ENCODE measurements at places on chromosomes 3 and 15.

DNA sequence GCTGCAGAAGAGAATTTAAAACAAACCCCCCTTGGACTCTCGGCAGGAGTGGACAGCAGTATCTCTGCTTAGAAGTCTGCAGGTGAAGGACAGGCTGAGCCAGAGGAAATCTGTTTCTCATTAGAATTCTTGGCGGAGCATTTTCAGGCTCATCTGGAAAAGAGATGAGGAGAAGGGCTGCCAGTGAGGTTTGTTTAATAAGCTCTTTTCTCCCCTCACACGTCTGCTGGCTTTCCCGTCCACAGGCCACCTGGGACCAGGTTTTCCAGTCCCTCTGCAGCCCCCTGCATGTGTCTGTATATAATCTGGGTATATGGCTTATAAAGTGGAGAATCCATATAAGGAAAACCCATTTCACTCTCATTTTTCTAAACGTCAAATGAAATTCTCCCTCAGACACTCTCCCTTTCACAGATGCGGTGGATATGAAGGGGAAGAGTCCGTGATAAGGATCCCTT is 155.4 kb upstream of the TPM1 start:
- DNase-seq: no peak

GRCh38 chr3:25542492-25543039 is 114.5 kb downstream of the RARB start:
- no peak for DNase-seq

- no peak for DNase-seq
Measured at GRCh38 chr15:69893863-69894262, 203.9 kb downstream of the TLE3 start.

DNA sequence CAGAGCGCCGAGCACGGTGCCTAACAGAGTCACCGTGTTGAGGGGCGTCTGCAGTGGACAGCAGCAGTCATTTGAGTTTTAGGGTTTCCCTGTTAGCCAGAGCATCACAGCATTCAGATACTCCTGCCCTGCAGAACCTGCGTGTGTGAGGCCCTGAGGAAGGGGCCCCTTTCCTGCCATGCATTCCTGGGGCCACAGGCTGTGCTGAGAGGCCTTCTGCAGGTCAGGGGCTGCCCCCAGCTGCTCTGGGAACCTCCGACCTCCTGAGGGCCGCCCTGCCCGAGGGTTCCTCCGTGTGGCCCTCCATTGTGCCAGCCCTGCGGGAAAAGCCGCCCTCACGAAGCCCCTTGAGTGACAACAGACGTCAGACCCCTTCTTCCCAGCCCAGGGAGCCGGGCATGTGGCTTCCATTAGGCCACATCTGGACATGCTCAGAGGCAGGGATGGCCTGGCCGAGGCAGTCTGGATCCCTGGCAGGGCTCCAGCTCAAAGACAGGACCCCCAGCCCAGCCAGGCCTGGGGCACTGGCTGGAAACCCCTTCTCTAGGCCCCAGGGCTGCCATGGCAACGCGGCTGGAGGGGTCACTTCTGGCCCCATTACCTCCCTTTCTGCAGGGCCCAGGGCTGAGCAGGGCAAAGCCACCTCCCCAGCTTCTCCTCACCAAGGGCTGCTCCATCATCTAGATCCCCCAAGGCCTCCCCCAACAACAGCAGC is 25.3 kb downstream of the FBLN2 start:
- DNase-seq: no peak

- DNase-seq: no peak
Measured at GRCh38 chr3:40009991-40010390, 200.6 kb downstream of the MYRIP start.

DNA sequence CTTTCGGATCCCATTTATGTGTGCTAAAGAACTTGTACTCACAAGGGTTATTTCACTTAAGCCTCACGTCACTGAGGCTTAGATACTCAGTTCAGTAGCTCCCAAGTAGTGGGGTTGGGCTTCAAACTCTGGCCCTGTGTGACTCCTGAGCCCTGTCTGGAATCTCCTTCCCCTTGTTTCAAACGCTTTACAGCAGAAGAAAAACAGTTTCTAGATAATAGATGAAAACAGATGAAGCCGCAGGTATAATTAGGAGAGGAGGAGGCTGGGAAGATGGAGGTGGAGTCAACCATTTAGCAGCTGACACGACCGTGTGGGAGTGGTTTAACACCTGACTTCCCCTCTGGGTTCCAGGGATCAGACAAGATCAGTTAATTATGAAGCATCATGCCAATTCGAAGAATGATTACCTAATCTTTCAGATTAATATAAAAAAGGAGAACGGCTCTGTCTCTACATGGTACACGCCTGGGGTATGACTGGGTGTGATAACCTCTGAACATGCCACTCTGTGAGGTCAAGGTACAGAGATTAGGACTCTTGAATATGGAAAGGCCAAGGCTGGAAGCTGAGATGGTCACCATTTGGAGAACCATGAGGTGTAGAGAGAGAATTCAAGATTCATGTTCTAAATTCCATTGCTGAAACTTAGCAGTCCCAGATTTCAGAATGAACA is 31.1 kb downstream of the TPM1 start:
- DNase-seq: no peak

GRCh38 chr3:71515636-71516365 is 67.7 kb downstream of the FOXP1 start:
- DNase-seq: no peak

GRCh38 chr15:40923551-40923950 is 5.6 kb upstream of the DLL4 start:
- no peak for DNase-seq

GRCh38 chr3:2247831-2248230 is 149.2 kb downstream of the CNTN4 start:
- no peak for DNase-seq

DNA sequence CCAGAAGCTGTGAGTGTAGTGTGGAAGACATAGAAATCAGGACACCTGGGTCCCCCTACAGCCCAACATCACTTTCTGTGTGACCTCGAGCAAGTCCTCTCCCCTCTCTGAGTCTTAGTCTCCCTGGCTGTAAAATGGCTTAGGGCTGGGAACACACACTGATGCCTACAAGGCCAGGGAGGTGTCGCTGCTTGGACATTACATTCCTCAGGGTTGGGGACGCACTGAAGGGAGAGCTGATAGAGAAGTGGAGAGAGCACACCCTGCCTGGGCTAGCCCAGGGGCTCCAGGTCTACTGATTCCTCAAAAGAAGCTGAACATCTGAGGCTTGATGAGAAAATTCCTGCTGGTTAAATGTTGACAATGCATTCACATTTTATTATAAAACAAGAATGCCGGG is 6.3 kb upstream of the ALAS1 start:
- DNase-seq: no peak

DNA sequence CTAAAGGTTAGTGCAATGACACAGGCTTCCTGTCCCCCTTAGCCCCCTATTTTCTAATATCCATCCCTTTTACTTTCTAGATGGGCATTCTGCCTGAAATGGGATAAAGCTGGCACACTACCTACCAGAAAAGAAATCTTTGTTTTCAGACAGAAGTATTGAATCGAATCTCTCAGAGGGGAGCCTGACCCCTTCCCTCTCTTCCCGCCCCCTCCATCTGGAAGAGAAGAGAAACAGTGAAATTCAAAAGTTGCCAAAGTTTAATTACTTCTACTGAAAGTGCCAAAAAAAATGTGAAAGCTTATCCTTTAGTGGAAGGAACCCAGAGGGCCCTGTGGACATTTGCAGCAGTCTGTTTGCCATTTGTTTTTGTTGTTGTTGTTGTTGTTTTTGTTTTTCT is 523.8 kb downstream of the AGBL1 start:
- DNase-seq: no peak

DNA sequence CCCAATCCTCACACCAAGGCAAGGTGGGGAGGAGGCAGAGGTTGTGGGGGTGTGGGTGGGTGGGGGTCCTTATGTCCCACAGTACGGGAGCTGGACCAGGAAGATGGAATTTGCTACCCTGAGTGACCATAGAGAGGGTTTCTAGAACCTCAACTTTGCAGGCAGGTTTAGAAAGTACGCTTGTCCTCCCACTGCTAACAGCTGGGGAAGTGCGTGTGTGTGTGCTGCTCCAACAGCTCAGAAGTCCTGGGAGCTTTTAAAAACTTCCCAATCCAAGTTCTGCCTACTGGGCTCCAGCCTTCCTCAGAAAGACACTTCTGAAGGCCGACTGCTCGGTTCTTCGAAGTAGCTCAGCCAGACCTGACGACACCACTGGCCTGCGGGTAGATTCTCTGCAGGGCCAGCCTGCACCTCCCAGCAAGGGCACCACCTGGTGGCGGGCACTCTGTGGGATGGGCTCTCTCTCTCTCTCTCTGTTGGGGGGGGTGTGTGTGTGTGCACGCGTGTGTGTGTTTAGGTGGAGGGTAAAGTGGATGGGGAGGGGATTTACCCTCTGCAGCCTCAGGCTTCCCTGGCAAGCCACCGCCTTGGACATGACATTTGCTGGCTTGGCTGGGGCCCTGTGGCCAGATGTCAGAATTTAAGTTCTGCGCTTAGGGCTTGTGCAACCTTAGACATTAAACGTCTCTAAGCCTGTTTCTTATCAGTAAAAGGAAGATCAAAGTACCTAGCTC is 15.6 kb downstream of the TMEM158 start:
- peak; percentile 72 for DNase-seq

DNA sequence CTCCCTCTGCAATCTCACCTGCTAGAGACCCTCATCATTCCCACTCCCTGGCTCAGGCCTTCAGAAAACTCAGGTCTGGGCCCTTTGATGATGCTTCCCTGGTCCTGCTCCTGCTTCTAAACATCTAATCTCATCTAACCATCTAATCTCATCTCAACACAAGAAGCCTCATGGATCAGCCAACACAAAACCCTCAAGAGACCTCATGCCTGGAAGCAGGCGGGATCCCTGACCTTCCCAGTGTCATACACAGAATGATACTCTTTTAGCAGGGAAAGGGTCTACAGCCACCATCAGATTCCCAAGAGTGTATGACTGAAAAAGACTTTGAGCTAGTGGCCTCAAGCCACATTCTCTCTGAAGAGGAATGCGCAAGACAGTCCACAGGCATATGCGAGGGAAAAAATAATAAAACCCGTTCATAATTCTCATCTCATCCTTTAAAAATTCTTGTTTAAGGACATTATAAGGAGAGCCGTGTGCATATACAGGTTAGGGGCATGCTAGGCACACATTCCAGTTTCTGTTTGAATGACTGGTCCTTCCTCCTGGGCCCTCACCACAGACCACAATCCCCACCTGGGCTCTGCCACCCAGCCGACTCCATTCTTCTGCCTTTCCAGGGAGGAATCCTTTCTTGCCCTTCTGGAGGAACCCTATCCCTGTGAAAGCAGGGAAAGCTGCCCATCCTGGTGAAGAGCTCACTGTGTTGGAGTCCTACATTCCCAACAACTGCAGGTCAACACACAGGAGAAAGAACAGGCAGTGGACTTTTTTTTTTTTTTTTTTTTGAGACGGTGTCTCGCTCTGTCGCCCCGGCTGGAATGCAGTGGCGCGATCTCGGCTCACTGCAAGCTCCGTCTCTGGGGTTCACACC is 2.2 kb downstream of the ZXDC start:
- DNase-seq: no peak

DNA sequence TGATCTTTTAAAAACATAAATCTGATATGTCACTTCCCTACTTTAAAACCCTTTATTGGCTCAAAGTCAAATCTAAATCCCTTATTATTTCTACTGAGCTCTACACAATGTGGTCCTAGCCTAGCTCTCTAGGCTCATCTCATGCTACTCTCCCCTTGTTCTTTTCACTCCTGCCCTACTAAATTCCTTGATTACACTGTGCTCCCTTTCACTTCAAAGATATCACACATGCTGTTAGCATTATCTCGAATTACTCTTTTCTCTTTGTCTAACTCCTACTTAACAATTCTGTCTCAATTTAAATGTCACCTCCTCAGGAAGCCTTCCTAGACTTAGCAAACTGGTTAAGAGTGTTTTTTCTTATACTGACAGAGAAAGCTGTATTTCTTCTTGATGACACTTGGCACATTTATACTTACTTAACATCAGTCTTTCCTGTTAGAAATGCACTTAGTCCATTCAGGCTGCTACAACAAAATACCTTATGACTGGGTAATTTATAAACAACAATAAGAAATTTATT is 102.0 kb downstream of the SCAPER start:
- DNase-seq: no peak

GRCh38 chr3:73674280-73674679 is 49.5 kb upstream of the PDZRN3 start:
- DNase-seq: no peak

- DNase-seq: no peak
Measured at GRCh38 chr3:167772992-167773391, 37.5 kb downstream of the SERPINI1 start.

- no peak for DNase-seq
Measured at GRCh38 chr3:16121391-16121790, 53.1 kb upstream of the GALNT15 start.

- no peak for DNase-seq
Measured at GRCh38 chr3:185316740-185317412, 46.1 kb upstream of the MAP3K13 start.

- no peak for DNase-seq
Measured at GRCh38 chr3:182005219-182005618, 293.5 kb downstream of the SOX2 start.

GRCh38 chr3:113212150-113212843 is 940 bp downstream of the BOC start:
- no peak for DNase-seq

- DNase-seq: no peak
Measured at GRCh38 chr3:175662815-175663214, 803.7 kb downstream of the NAALADL2 start.

DNA sequence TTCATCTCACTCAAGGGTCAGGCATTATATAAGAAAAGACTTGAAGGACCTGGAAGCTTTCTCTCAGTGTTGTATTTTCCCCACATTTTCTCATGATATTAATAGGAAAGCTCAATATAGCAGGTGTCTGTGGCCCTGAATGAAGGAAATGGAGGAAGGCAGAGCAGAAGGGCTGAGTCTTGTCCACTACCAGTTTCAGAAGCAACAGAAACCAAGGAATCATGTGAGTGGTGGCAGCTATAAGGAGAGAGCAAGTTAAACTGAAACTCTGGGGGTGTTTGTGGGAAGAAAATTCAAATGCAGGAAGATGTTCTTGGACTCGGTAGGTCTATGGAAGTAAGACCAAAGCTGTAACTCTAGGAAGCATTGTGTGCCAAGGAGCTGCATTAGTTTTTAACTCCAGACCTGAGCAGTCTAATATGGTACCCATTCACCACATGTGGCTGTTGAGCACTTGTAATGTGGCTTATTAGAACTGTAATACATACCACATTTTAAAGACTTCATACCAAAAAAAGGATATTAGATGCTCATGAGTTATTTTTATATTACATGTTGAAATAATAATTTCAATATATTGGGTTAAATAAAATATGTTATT is 278.8 kb upstream of the GADL1 start:
- no peak for DNase-seq

DNA sequence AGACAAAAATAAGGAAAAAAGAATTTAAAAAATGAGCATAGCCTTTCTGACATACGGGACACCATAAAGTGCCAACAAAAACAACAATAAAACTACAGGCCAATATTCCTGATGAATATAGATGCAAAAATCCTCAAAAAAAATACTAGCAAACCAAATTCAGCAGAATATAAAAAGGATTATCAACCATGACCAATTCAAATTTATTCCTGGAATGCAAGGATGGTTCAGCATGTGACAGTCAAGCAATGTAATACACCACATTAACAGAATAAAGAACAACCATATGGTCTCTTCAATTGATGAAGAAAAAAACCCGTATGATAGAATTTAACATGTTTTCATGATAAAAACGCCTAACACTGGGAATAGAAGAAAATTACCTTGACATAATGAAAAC is 341.7 kb downstream of the PYDC2 start:
- no peak for DNase-seq

- DNase-seq: no peak
Measured at GRCh38 chr3:71062952-71063772, 520.4 kb downstream of the FOXP1 start.

Data from stimulated activated CD8-positive, alpha-beta memory T cell treated with anti-CD3 and anti-CD28 coated beads, Interleukin-12 subunit alpha, Interleukin-12 subunit beta, amount 100 ng/mL, for 1 hour (primary cell).